ENCODE measurements at places on chromosomes 6 and 20.

GRCh38 chr20:63518946-63519667, 1.5 kb upstream of the PPDPF start:
- peak; percentile 22 for DNase-seq

GRCh38 chr20:40744818-40745175, 55.8 kb upstream of the MAFB start:
- DNase-seq = no peak

DNA sequence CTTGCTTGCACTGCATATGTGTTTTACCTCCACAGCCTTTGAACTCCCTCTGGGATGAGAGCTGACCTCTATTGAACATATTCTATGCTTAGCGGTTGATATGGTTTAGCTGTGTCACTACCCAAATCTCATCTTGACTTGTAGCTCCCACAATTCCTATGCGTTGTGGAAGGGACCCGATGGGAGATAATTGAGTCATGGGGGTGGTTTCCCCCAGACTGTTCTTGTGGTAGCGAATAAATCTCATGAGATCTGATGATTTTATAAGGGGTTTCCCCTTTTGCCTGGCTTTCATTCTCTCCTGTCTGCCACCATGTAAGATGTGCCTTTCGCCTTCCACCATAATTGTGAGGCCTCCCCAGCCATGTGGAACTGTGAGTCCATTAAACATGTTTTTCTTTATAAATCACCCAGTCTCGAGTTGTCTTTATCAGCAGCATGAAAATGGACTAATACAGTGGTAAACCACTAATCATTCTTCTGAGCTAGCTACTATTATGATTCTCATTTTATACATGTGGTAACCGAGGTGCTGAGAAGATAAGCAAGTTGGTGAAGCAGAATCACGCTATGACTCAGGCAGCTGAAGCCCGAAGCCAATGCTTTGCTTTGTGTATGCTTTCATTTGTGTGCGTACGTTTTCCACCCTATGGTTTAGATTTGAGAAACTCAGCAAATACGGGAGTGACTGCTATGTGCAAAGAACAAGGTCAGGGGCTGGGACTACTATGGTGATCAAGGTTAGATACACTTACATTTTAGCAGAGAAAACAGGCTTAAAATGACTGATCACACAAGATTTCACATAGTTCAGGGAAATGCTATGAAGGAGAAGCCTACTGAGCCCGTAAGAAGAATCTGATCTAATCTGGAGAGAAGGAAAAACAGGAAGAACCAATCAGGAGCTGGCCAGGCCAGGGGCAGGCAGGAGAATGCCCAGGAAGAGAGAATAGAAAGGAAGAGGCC, 363.5 kb downstream of the ESR1 start:
- peak; percentile 50 for DNase-seq

- peak; percentile 68 for DNase-seq
Measured at GRCh38 chr6:11575408-11576033, 38.0 kb downstream of the TMEM170B start.

GRCh38 chr6:21109391-21110178, 484.0 kb upstream of the SOX4 start:
- no peak for DNase-seq

GRCh38 chr20:44743916-44744655, 1.6 kb upstream of the KCNK15 start:
- DNase-seq = no peak

GRCh38 chr6:108559884-108560462, 744 bp upstream of the FOXO3 start:
- peak; percentile 49 for DNase-seq

DNA sequence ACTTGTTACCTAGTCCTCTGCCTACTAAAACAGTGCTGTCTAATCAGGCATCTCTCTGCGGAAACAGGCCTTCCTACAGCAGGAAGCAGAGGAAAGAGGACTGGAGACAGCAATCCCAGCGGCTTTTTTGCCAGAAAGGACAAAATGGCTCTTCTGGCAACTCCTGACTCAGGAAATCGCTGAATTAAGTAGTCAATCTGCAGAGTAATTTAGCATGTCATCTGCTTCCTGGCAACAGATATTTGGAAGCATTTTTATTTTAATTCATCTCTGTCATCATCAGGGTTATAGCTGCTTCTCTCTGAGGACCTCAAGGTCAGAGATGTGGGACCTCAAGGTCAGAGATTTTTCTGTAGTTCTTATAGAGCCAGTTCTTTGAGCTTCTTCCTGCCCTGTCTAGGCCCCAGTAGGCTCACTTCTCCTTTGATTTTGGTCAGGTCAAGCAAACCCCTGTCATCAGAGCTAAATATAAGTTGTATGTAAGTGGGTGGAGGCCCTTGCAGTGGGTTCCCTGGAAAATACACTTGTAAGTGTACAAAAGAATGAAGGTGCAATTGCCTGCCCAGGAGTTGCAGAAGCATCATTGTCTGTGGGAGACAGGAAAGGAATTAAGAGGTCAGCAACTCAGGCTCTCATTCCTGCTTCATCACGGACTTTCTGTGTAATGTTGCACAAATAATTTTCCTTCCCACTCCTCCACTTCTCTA, 229.4 kb downstream of the ALDH8A1 start:
- no peak for DNase-seq

- no peak for DNase-seq
Measured at GRCh38 chr6:12170351-12171092, 119.6 kb upstream of the EDN1 start.

GRCh38 chr20:33656010-33656782, 5.9 kb upstream of the C20orf144 start:
- no peak for DNase-seq

GRCh38 chr6:8389036-8389818, 46.1 kb downstream of the SLC35B3 start:
- DNase-seq = no peak

DNA sequence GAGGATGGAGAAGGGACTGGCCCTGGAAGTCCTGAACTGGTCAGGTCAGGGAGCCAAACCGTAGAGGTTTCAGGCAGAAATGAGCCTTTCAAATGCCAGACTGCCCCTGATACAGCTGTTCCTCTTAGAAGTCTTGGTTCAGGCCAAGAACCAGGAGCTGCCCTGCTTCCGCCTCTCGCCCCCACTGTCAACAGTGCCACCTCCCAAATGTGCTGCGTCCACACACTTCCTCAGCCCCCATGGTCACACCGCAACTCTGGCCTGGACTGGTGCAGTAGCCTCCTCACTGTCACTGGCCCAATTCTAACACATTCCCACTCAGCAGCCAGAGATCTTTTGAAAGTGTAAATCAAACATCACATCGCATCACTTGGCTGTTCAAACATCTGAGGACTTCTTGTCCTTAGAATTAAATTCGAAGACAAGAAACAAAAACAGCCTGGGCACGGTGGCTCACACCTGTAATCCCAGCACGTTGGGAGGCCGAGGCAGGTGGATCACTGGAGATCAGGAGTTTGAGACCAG, 69.7 kb downstream of the STK35 start:
- no peak for DNase-seq

GRCh38 chr6:80276861-80277260, 170.4 kb downstream of the BCKDHB start:
- DNase-seq = no peak

- DNase-seq = no peak
Measured at GRCh38 chr20:59785986-59786795, 147.2 kb downstream of the SYCP2 start.

DNA sequence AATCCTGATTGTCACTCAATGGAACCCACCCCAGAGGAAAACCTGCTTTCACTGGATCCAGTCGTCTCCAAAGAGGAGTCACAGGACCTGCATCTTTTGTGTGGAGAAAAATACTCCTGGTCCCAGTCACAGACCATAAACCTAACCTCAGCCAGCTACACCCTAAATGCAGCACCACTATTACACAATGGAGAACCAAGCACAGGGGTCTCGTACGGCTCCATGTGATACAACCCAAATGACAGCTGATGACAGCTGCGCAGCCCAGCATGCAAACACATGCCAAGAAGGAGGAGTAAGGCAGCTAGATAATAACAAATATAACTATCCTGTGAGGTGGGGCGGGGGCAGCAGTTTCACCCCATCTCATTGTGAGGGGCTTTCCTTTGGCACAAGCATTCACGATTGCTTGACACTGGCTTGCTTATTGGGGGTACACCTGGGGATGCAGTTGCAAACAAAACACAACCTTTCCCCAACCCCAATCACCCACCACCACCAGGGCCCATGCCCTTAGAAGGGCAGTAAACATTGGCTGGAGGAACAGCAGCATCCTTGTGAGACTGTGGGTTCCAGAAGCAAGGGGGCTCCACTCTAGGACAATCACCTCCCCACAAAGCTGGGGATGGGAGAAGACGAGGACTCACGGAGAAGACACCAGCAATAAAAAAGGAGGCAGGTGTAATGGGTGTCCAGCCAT, 51.5 kb downstream of the TRERF1 start:
- DNase-seq = no peak

GRCh38 chr6:135305684-135306083, 124.6 kb downstream of the MYB start:
- DNase-seq = no peak

DNA sequence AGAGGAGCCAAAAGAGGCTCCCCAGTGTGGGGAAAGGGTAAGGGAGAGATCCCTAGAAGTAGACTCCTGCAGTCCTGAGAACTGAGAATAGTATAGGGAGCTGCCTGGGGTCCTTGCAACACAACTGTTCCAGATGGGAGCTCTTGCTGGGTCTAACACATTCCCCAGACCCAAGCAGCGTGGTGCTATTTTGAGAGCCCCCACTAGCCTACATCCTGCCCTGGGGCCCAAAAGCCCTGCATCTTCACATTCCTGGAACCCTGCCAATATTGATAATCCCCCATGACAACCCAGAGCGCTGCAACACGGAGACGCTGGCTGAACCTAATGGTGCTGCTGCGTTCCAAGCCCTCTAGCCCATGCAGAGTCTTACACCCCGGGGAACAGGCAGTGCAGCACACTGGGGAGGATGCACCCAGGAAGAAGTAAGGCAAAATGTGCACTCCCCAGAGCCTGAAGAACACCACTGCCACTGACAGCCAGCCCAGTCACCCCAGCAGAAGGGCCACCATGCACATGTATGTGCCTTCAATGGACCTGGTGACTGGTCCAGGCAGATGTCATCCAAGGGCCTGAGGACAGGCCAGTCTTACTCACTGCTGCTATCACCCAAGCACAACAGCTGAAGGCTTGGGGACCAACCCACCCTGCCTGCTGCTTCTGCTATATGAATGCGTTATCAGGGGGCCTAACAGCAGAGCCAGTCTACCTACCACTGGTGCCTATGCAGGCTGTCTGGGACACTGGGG, 7.0 kb upstream of the RNF217 start:
- no peak for DNase-seq

DNA sequence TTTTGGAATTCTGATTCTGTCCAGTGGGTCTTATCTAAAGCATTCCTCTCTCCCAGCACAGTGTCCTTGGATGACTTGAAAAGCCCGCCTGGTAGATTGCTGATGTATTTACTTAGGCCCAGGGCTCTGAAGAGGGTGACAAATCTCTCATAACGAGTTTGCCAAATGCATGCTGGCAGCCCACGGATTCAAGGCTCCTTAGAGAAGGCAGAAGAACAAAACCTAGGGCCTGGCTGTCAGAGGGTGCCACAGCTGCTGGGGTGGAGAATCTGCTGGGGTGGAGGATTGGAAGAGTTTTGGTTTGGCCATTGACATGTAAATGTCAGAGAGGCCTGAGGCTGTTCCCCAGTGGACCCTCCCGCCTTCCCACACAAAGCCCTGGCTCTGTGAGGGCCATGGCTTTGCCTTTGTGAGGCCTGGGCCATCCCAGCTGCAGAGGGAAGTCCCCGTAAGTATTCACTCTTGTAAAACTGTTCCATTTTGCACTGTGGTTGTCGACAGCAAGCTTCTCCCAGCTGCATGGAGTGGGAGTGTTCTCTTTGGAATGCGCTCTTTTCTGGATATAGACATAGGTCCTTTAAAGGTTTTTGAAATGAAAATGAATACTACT, 50.3 kb downstream of the ANKRD6 start:
- DNase-seq = no peak

DNA sequence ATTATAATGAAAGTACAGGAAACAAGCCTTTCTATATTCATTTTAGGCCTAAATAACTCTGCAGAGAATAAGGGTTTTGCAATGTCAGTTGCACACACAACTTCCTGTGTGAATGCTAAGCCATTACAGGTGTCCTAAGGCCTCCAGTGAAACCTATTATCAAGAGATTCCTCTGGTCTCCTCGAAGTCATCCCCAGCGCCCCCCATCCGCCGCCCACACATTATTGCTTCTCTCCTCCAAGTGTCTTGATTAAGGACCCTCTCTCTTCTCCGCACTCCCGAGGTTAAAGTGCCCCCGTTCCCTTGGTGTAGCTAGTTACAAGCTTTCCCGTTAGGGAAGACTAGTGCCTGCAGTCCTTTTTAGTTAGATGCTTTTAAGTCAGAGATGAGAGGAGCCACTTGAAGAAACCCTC, 1.3 kb downstream of the HIVEP2 start:
- DNase-seq = peak; percentile 55

GRCh38 chr6:117547688-117548621, 54.4 kb downstream of the GOPC start:
- peak; percentile 70 for DNase-seq

- peak; percentile 74 for DNase-seq
Measured at GRCh38 chr6:26272171-26272637, 92.8 kb upstream of the BTN3A2 start.

- no peak for DNase-seq
Measured at GRCh38 chr20:31838646-31839292, 6.6 kb downstream of the FOXS1 start.

- no peak for DNase-seq
Measured at GRCh38 chr6:153150752-153151440, 19.8 kb upstream of the RGS17 start.

DNA sequence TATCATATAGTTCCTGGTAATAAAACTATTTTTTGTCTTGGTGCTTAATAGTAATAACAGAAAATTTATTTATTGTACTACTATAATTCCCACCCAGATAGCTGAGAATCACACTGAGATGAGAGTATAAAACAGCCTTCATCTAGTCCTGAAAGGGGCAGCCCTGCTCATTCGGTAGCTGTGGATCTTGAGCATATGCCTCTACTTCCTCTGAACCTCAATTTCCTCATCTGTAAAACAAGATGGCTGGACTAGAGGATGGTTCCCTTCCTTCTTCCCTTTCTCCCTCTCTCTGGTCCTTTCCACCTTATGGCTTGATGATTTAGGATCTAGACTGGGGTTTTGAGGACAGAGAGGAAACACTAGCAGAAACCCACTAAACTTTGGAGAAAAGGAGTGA, 15.0 kb downstream of the FKBP5 start:
- no peak for DNase-seq
